Testis (tissue), 5 donors: ENCODE measurements at places on chromosomes 5 and 9. TPM values are rescaled to one million over a fixed set of nuclear protein-coding genes. Genes with fewer than 3 reads are reported as not detected.

DNA sequence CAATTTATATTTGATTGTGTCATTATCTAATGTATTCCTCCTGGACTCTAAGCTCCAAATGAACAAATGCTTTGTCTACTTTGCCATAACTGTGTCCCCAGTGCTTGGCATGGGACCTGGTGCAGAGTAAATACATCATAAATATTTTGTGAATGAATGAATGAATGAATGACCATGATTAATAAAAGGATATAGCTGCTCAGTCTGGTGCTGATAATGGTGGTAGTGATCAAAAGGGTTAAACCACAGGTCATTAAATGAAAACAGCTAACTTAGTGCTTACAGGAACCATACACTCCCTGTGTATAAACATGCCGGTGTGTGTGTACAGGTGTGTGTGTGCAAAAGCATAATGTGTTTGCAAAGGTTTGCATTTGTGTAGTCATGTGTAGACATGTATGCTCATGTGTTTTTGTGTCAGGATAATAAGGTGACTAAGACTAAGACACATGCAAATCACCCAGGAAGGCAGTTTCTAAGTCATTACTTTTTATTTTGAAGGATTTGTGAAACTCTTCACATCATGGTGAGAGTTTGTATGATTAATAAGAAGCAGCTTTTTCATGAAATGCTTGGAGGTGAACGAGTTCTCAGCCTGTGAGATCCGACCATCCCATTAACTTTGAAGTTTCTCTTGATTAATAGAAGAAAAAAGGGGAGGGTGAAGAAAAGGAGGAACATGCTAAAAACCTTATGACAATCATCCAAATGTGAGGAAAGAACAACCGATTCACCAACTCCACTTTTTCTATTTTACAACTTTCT lies 24.6 kb downstream of the SPARC start:
- no peaks in the 10 kb centered on the region for H3K27me3 ChIP-seq
- peak overlapping the region; percentile 53 for H3K27ac ChIP-seq
- H3K4me1 ChIP-seq, result peaks cover 48% of the 10 kb centered on the region
- H3K4me3 ChIP-seq, result no peak overlapping the region
- no peaks in the 10 kb centered on the region for H3K36me3 ChIP-seq

- H3K27ac ChIP-seq, result no peak overlapping the region
- no peak overlapping the region for H3K4me3 ChIP-seq
- no peaks in the 10 kb centered on the region for H3K4me1 ChIP-seq
- no peak for DNase-seq
- no peaks in the 10 kb centered on the region for H3K27me3 ChIP-seq
Measured at GRCh38 chr9:115240676-115241075, 122.7 kb upstream of the TNC start.

GRCh38 chr5:112065781-112066180 lies 308.8 kb upstream of the NREP start:
- no peaks in the 10 kb centered on the region for H3K4me1 ChIP-seq
- no peak overlapping the region for H3K4me3 ChIP-seq
- H3K36me3 ChIP-seq, result no peaks in the 10 kb centered on the region
- DNase-seq, result no peak
- H3K27ac ChIP-seq, result no peak overlapping the region
- no peaks in the 10 kb centered on the region for H3K27me3 ChIP-seq

OBP2B gene
- total RNA-seq, result 34.0 TPM

NR2F1-AS1 gene
- 15.6 TPM for total RNA-seq
